ENCODE measurements at places on chromosomes 1 and 21.
A peak's percentile ranks its signal among the peaks of the same experiment; 100 is the strongest.

GRCh38 chr1:69172003-69173000 is 395.4 kb upstream of the LRRC7 start:
- DNase-seq: peak; percentile 31

GRCh38 chr1:244988521-244988920 is 124.2 kb upstream of the HNRNPU start:
- no peak for DNase-seq

GRCh38 chr1:3654549-3655281 is 2.4 kb downstream of the TP73 start:
- no peak for DNase-seq

- DNase-seq: no peak
Measured at GRCh38 chr1:1023700-1024099, 3.8 kb downstream of the AGRN start.

DNA sequence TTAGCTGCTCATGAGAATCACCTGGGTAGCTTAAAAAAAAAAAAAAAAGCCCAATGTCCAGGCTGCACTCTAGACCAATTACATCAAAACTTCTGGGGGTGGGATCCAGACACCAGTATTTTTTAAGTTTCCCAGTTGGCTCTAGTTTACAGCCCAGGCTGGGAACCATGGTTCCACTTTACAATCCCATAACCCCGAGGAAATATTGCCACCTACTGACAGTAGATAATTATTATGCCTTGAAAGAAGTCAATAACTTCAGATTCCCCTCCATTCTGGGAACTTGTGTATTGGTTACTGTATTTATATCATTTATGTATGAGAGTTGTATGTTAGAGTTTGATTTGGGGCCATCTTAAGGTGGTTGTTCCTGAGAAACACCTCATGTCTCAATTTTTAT is 100.2 kb downstream of the SPATA46 start:
- DNase-seq: peak; percentile 22

DNA sequence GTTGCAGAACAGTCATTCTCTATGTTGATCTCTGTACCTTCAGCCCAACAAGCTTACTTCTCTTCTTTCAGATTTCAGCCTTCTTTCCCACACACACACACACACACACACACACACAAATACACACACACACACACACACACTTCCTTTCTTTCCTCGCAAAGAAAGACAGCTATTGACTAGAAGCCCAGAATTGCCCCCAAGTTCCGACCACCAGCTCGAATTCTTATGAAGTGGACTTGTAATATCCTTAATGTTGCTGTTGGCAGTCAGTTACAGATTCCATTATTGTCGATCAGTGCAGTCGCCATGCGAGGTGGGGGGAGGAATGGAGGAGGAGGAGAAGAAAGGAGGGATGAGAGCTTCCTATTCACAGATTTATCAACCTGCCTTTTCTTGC is 125.5 kb downstream of the CLEC20A start:
- peak; percentile 66 for DNase-seq

DNA sequence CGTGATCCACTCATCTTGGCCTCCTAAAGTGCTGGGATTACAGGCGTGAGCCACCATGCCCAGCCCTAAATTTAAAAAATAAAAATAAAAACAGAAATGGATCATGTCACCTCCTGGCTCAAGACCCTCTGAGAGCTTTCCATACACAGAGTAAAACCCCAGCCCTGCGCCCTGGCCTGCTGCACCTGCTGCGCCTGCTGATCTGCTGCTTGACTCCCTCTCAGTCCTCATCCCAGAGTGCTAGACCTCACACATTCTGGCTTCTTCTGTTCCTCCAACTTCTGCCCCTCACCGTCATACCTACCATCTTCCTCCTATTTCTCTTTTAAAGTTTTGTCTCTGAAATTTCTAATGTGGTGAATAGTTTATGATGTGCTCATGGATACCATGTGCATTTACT is 42.7 kb upstream of the DIPK1A start:
- DNase-seq: no peak

GRCh38 chr1:39326836-39327235 is 122.3 kb downstream of the MACF1 start:
- DNase-seq: no peak

DNA sequence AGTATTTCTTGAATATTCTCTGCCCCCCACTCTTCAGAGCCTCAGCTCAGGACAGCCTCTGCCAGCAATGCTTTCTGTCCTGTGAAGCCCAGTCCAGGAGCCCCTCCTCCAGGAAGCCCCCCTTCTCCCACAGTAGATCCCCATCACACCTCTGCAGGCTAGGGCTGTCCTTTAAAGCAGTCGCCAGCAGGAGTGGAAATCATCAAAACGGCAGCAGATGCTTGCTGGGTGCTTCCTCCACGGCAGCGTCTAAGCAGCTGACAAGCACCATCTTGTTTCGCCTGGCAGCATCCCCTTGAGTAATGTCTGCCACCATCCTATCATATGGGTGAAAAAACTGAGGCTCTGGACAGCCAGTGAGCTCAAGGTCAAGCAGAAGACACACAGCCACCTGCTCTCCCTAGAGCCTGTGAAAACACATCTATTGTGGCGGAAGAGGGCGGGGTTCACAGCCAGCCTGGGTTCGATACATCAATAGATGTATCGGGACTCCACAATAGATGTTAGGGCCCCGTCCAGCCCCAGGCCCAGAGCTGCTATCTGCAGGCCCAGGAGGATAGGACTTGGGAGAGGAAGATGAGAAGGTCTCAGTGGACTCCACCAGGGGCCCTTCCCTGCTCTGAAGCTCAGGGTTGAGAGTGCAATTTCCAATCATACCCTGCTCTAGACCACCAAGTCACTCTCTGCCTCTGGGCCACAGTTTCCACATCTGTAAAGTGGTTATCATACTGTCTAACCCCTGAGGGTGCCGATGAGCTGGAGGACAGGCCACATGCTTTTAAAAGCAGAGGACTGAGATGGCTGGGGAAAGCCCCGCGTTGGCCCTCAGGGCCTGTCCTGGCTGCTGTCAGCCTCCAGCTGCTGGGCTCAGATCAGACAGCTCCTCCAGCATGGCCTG is 17.5 kb downstream of the RUNX3 start:
- DNase-seq: no peak

All from fibroblast of skin of right biceps (primary cell).